ENCODE measurements at places on chromosomes 1 and 21.

DNA sequence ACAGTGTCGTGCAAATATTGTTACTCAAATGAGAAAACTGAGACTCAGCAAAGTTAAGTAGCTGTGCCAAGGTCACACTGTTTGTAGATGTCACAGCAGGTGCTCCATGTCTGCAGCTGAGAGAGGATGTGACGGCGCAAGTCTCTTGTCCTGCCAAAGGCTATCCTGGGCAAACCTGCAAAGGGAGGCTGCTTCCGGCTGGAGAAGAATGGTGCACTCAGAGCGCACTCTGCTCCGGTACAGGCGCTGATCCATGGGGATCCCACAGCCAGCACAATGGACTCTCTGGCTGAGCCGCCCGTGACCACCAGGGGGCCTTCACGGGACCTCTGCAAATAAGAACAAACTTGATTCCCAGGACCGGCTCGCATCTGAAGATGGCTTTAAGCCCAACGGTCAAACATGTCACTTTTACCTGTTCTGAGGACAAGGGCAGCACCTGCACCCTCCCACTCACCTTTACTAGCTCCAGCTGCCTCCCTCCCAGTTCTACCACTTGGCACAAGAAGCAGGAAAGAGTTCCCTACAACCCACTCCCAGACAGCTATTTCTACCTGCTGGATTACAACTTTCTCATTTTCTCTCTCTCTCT lies 21.9 kb downstream of the RD3 start:
- DNase-seq, result peak; percentile 31

- DNase-seq, result no peak
These were observed 16.6 kb downstream of the BCAR3 start for GRCh38 chr1:93665015-93665414.

DNA sequence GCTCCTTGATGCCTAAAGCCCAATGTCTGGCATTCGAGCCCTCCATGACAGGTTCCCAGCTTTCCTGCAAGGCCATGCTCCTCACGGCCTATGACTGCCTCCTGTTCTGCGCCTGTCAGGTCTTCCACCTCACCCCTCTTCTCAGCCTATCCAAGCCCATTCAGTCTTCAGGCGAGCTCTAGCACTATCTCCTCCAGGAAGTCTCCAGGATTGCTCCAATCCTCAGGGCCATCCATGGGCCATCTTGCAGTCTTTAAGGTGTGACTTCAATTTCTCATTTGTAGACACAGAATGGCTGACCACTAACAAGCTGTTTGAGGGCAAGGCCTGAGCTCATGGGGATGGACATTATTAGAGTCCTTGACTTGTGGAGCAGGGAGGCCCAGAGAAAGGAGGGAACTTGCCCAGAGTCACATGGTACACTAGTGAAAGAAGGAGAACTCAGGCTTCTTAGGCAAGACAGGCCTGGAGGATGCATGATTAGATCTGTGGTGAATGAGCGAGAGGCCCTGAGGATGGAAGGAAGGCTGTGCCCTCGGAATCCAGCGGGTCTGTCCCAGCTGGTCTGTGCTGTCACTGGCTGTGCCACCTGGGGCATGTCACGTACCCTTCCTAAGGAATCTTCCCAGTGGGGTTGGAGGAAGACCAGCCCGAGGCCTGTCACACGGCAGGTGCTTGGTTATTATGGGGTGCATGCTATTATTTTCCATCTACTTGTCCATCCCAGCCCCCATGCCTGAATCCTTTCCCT lies 1.2 kb upstream of the ACOT11 start:
- no peak for DNase-seq

GRCh38 chr1:69167876-69168275 lies 399.8 kb upstream of the LRRC7 start:
- DNase-seq, result no peak

- no peak for DNase-seq
These were observed 78.4 kb downstream of the UCK2 start for GRCh38 chr1:165905853-165906252.

- no peak for DNase-seq
These were observed 36.7 kb downstream of the ATP1A1 start for GRCh38 chr1:116409751-116410191.

GRCh38 chr1:208161656-208162375 lies 82.4 kb downstream of the PLXNA2 start:
- no peak for DNase-seq

DNA sequence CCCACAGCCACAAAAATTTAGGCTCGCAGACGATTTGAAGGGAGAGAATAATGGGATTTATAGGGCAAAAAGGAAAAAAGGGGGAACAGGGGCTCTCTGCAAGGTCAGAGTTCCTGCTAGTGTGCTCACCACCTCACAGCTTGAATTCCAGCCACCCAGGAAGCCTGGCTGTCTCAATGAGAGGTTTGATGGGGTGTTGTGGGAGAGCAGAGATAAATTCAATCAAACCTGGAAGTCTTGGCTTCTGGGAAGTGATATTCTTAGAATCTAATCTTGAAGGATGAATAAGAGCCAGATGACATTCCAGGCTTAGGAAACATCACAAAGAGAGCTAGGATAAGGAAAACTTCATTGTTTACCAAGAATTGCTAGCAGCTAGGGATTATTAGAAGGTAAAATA lies 47.4 kb upstream of the C21orf91 start:
- DNase-seq, result no peak

- no peak for DNase-seq
These were observed 31.0 kb downstream of the DDX20 start for GRCh38 chr1:111786669-111787207.

GRCh38 chr1:201016211-201016651 lies 7.3 kb downstream of the KIF21B start:
- no peak for DNase-seq

DNA sequence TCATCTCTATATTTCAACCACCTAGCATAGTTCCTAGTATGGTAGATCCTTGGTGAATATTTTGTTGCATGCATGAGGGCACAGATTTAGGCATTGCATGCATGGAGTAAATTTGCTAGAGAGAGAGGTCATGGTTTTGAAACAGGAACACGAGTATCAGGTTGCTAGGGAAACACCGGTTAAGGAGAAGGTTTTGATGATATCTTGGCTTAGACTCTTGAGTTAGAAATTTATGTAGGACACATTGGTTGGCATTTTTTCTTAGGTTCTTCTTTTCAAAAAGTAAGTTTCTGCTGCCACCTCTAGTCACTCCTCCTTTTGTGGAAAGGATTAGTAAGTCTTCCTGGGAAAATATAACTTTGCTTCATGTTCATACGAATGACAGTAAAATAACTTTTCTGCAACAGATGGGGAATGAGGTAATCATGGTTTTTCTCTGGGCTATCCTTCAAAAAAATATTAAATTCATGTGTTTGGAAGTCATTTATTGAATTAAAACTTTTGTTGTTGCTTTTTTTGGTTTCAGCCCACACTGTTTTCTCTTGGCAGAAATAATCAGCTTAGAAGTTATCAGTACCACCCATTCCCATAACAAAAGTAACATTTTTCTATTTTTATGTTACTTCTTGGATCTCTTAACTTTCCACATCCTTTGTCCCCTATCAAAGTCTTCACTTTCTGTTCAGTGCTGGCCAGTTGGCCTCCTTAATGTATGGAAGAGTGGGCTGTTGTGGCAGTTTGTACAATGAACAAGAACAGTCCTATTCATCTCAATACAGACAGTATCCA lies 97.3 kb downstream of the PLA2G4A start:
- no peak for DNase-seq

DNA sequence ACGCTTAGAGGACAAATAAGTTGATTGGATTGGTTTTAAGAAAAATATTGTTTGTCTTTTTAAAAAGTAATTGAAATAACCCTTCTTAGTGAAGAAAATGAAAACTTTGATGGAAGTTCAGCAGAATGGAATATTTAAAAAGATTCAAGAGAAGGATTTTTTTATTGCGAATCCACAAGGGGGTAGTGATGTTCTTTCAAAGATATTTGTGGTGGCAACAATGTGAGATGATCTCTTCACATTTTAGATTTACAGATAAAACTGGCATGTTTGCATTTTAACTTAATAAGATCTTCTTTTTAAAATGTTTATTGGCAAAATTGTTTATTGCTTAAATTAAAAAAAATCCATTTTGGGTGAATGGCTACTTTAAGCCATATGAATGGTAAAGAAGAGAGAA lies 8.9 kb downstream of the CAMTA1 start:
- peak; percentile 30 for DNase-seq

GRCh38 chr1:151159373-151159772 lies 2.9 kb downstream of the TNFAIP8L2 start:
- DNase-seq, result no peak

DNA sequence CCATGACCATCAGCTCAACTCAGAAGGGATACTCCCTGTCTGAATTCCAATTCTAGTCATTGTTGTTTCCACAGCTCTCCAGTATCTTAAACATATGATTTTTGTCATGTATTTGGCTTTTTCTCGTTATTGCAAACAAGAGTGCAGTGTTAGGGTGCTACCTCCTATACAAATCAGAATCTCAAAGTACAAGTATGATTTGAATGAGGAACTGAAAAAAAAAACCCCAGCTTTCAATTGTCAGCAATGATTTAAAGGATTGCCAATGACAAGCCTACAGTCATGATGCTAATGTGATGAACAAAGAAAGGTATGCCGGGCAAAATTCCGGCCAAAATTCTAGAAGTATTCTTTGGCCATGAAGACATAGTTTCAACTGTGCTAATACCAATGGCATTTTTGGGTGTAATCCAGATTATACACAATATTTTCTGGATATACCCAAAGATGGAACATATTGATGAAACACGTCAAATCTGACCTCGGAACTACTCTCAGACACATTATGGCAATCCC lies 14.9 kb downstream of the TMEM35B start:
- no peak for DNase-seq

- DNase-seq, result no peak
These were observed 48.0 kb downstream of the BACE2 start for GRCh38 chr21:41215856-41216408.

- no peak for DNase-seq
These were observed 28.5 kb downstream of the TNN start for GRCh38 chr1:175095978-175096607.

DNA sequence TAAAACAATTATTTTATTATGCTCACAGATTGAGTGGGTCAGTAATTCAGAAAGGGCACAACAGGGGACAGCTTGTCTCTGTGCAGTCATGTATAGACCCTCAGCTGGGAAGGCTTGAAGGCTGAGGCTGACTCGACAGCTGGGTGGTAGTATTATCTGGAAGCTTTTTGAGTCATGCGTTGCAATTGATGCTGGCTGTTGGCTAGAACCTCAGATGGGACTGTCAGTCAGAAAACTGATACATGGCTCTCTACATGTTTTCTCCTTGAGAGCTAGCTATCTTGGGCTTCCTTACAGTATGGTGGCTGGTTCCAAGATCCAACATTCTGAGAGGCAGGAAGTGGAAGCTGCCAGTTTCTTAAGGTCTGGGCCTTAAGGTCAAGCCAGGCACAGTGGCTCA lies 61.5 kb upstream of the SELENON start:
- no peak for DNase-seq

DNA sequence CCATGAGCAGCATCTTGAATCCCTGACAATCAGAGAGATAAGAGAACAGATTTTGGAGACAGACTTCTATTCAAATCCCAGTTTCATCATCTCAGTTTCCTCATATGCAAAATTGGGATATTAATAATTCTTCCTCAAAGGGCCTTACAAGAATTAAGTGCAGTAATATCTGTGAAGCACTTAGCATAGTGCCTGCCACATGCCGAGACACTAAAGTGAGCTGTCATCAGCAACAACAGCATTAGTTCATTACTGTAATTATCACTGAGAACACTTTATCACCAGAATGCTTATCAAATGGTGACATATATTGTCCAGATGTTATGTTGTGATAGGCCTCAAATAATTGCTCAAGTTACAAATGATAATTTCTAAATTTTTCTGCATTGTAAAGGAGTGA lies 922 bp upstream of the FCRLB start:
- no peak for DNase-seq

- no peak for DNase-seq
These were observed 28.2 kb upstream of the CNTN2 start for GRCh38 chr1:205014783-205015182.

DNA sequence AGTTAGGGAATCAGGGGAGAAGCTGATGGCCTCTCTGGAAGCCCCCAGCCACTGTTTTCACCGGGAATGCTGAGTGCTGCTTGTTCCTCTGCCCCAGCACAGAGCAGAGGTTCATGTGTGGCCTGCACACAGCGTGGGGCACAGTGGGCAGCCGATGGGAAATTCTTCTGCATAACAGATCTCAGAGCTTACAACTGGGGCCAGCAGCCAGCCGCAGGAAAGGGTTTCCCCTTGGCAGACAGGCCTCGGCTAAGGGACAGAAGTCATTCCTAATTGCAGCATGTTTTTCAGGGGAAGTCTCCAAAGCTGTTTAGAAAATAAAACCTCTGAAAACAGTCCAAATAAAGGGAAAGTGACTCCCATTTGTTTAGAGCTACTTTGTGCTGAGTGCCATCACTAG lies 22.6 kb downstream of the HMGB4 start:
- DNase-seq, result no peak
